Activated CD8-positive, alpha-beta memory T cell treated with anti-CD3 and anti-CD28 coated beads for 24 hours (primary cell): ENCODE measurements at places on chromosomes 6 and 20.

- no peak for DNase-seq
Observed at GRCh38 chr20:38599410-38599882, 2.2 kb upstream of the ARHGAP40 start.

DNA sequence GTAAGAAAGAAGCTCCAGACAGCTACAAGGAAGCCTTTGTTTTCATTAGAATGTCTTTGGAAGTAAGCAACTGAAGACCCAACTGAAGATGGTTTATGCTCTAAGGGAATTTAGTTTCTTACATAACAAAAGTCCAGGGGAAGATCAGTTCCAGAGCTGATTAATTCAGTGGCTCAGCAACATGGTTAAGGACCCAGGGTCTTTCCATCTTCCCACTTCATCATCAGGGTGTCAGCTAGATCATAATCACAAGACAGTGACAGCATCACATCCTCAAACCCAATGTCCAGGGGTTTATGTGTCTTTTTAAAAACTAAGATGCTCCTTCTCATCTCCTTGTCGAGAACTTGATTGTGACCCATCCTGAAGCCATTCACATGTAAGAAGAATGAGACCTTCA, 119.7 kb upstream of the PRDM1 start:
- no peak for DNase-seq

- peak; percentile 73 for DNase-seq
Observed at GRCh38 chr6:13488015-13488895, 855 bp upstream of the GFOD1 start.

DNA sequence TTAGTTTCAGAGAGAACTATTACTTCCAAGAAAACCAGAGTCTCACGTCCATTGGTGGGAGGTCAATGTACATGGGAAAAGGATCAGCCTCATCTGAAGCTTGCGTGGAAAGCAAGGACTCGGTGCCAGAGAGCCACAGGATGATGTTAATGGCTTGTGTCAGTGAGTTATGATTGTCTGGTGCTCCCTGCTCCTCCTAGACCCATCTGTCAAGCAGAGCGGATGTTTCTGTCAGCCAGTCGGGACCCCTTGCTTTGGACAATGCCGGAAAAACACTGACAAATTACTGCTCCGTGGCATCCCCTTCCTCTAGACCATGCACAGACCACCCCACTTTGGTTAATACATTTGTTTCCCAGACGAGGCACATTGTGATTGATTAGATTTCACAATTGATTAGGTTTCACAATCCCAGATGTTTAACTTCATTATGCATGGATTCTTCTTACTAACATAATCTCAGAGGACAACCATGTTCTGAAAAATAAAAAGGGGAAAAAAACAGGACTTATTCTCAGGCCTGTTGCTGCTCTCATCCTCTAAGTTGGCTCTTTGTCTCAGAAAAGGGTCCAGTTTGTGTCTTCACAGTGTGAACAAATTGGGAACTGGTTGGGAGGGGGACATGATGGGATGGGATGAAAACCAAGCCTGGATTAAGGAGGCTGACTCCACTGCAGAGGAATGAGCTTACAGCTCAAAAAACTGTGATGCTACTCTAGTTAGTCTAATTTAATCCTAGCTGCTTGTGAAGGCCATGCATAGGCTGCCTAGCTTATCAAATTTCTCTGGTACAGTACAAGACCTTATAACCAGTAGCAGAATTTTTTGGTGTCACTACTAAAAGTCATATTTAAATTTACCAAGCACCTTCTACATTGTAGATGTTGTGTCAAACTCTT, 51.9 kb downstream of the UNC5CL start:
- no peak for DNase-seq

GRCh38 chr6:7193122-7193521, 85.4 kb downstream of the RREB1 start:
- DNase-seq, result no peak

DNA sequence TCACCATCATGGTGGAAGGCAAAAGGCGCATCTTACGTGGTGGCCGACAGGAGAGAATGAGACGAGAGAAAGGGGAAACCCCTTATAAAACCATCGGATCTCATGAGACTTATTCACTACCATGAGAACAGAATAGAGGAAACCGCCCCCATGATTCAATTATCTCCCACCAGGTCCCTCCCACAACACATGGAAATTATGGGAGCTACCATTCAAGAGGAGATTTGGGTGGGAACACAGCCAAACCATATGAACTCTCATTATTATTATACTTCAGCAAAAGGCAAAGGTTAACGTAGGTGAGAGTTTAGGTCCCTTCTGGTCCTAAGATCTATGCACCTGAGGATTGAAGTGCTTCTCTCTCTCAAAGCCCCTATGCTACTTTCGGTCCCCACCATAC, 2.4 kb upstream of the PFDN4 start:
- DNase-seq, result no peak

GRCh38 chr20:49868964-49869363, 46.4 kb downstream of the SPATA2 start:
- no peak for DNase-seq

- DNase-seq, result no peak
Observed at GRCh38 chr6:169296170-169296569, 42.5 kb upstream of the THBS2 start.

GRCh38 chr6:131040866-131041265, 22.2 kb downstream of the EPB41L2 start:
- DNase-seq, result no peak

DNA sequence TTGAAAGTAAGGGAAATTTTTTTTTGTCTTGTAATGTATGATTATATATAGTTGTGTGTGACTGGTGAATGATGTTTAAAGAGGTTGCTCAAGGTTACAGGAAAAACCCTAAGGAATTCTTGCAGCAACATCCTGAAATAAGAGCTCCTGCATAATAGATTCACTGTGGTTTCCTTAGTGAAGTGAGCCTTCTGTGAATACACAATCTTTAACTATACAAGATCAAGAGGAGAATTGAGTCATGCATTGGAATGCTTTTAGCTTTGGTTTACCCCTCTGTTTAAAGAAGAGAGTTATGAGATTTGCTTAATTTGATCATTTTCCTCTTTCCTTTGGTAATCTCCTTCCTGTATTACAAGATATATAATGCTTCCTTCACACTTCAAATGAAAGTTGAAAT, 141.6 kb upstream of the EYA4 start:
- no peak for DNase-seq

GRCh38 chr6:167750956-167751358, 75.8 kb upstream of the AFDN start:
- no peak for DNase-seq

DNA sequence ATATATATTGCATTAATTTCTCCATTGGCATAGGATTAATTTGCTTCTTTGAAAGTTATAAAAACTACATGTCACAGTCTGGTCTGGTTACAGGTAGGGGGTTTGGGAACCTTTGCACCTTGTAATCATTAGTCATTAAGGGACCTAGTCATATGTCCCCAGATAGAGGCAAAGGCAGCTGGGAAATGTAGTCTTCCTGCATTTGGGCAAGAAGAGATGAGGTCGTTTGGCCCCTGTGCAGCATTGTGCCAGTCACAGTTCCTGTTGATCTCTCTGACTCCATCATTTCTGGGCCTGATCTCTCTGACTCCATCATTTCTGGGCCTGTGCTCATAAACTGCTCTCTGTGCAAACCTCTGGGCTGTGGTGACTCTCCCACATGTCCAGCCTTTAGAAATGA, 73.2 kb downstream of the BCKDHB start:
- no peak for DNase-seq

- no peak for DNase-seq
Observed at GRCh38 chr6:137706083-137706750, 160.8 kb upstream of the TNFAIP3 start.

GRCh38 chr6:53029761-53030160, 34.7 kb upstream of the GSTA4 start:
- no peak for DNase-seq

- no peak for DNase-seq
Observed at GRCh38 chr6:166955865-166956443, 396 bp downstream of the RNASET2 start.

DNA sequence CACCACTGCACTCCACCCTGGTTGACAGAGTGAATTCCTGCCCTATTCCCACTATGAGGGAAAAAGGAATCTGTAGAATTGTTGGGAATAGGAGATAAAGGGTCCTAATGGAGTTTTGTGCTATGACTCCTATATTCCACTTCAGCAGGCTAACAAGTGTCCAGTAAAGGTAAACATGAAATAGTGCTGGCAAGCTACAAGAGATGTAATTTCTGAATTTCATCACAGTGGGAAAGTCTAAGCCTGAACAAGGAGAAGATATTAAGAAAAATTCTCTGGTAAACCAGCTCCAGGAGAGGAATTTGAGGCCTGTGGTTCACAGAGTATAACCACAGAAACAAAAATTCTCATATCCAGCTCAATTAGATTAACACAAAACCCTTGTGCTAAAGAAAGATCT, 10.3 kb upstream of the C6orf58 start:
- DNase-seq, result no peak

- DNase-seq, result no peak
Observed at GRCh38 chr6:139777202-139777970, 402.9 kb upstream of the CITED2 start.

GRCh38 chr6:34692280-34692679, 4.3 kb downstream of the ILRUN start:
- no peak for DNase-seq

DNA sequence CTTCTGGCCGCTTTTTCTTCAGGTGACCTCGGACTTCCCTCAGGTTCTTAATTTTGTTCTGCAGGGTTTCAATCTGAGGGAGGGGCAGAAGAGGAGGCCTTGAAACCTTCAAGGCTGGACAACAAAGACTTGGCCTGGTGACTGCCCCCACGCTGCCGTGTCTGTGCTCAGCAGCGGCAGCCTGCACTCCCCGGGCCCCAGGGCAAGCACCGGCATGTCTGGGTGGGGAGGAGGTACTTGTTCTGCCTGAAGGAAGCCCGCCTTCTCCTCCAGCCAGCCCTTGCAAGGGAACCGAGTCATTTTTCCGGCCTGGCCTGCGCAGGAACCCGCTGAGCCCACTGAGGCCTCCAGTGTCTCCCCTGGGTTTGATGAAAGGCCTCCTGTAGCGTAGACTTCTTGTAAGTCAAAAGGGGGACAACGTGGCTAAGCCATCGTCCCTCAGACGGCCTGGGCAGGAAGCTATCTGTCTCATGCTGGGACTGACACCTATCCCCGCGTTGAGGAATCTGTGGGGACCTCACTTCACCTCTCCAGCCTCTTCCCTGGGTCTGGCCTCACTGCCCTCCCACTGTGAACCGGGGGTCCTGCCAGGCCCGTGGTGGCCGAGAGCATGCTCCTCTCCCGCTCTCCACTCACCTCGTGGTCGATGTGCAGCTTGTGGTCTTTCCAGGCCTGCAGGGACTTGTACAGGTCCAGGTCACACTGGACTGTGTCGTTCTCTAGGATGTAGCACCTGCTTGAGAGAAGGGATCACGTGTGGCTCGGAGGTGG, 119.9 kb downstream of the SULF2 start:
- DNase-seq, result no peak

GRCh38 chr6:31897612-31898382, at the start of gene EHMT2:
Gene EHMT2, minus strand, starts transcription at chr6:31897698. Its CDS starts 21 bp downstream, at chr6:31897677.
- DNase-seq, result peak; percentile 90

DNA sequence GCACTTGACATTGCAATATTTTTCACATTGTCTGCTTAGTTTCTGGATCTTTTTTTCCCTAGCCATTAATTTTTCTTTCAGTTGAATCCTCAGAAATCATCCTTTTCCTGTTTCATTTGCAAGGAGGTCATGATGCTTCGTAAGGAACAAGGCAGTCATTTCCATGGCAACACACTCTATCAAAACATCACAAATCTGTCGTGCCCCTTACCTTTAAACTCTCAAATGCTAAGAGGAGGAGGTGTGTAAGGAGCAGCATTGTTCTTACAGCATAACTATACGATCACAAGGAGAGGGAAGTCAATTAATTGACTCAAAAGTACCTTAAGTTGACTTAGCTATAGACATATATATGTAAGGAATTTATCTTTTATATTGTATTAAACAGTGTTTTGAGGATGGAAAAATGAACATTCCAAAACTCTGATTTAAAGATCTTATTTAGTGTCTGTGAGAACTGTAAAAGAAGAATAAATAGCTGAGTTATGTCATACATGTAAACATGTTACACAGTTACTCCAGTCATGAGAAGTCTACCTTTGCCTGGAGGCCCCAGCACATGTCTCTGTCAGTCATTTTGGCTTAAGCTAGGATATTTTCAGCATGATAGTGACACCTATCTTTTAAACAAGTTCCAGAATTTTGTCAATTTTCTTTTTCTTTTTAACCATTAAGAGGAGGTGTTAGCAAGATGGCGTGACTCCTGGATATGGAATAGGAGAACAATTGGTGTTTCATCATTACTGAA, 41.6 kb downstream of the CDKAL1 start:
- DNase-seq, result no peak

DNA sequence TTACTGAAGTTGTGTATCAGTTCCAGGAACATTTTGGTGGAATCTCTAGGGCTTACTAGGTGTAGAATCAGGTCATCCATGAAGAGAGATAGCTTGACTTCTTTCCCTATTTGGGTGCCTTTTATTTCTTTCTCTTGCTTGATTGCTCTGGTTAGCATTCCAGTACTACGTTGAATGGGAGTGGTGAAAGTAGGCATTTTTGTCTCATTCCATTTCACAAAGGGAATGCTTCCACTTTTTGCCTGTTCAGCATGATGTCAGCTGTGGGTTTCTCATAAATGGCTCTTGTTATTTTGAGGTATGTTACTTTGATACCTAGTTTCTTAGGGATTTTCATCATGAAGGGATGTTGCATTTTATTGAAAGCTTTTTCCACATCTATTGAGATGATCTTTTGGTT, 195.3 kb downstream of the MOXD1 start:
- no peak for DNase-seq

GRCh38 chr20:62244644-62245108, 6.4 kb downstream of the OSBPL2 start:
- no peak for DNase-seq

GRCh38 chr6:129059650-129060049, 176.7 kb downstream of the LAMA2 start:
- DNase-seq, result no peak

DNA sequence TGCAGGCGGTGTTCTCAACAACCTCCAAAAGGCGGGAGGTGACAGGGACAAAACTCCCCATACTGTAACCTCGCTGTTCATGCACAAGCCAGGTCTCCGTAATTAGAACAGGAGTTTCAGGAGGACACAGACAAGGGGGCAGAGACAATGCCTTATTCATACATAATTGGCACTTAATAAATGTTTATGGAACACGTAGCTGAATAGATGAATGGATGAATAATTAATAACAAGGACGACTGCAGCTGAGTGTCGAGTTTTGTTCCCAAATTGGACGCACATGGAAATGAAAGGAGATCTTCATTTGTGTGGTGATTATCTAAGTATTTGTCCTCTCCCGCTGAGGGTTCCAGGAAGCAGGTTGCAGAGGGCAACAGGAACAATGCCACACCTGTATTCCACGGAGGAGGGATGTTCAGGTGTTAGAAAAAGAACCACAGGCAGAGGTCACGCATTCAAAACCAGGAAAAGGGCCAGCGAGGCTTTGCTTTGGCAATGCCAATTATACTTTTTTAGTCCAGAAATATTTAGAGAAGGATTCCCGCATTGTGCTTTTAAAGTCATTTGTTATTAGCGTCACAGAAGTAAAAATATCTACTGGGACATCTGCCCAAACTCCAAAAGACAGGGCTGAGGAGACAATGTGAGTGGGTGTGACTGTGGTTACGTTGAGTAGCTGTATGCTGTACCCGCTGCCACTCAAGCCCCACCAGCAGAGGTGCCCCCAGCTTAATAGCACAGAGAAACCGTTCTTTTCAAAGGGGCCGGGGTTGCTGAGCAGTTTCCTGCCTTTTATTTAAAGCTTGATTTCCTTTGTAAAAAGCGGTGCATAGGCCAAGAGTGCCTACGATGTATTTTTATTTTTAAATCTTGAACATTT, 123.3 kb downstream of the PXDC1 start:
- DNase-seq, result peak; percentile 54

- no peak for DNase-seq
Observed at GRCh38 chr6:36504982-36505381, 42.3 kb downstream of the STK38 start.
